ENCODE measurements at places on chromosomes 4 and X.

DNA sequence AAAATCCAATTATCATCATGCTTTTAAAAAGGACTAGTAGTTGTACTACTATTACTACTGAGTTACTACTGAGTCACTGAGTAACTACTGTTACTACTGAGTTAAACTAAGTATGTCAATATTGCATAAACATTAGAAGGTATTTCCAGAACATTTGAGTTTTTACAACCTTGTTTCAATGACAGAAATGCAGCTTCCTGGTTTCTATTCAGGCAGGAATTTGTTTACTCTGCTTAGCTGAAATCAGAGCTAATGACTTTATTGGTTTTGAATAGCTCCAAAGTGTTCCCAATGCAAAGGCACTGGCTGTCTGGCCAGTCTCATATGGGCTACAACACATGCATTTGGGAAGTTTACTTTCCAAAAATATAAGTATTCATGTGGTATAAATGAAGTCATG is 12.0 kb downstream of the RPS6KA6 start:
- no peak for DNase-seq

GRCh38 chr4:2007804-2008670 is 737 bp downstream of the NELFA start:
- DNase-seq, result no peak

GRCh38 chr4:36317721-36318120 is 36.3 kb downstream of the DTHD1 start:
- DNase-seq, result no peak

DNA sequence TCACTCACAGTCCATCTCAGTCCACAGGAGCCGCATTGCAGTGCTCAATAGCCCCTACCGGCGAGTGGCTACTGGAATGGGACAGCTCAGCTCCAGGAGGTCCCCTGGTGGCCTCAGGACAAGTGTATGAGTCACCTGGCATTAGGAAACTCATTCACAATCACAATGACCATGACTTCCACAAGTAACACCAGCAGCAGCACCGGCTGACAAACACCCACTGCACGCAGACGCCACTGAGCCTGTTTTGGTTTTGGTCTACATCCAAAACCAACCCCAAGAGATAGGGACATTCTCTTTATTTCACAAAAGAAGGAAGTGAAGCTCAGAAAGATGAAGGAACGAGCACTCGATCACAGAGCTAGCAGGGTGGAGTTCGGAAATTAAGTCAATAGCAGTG is 8.1 kb downstream of the JAKMIP1 start:
- DNase-seq, result no peak

DNA sequence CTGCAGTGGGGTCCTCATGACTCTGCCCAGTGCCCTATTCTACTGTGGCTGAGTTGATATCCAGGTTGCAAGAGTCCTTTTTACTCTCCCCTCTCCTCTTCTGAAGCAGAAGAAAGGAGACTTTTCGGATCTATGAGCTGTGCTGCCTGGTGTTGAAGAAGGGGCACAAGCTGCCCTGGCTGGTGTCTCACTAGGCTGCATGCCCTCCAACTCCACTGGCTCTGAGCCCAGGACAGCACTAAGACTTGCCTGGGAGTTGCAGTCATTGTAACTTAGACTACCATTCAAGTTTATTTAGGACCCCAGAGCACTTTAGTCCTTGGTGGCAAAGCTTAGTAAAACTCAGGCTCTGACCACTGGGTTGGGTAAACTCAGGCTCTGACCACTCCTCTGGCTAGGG is 89.4 kb downstream of the GABRB1 start:
- DNase-seq, result no peak

GRCh38 chr4:87838890-87839591 is 6.3 kb downstream of the MEPE start:
- no peak for DNase-seq

DNA sequence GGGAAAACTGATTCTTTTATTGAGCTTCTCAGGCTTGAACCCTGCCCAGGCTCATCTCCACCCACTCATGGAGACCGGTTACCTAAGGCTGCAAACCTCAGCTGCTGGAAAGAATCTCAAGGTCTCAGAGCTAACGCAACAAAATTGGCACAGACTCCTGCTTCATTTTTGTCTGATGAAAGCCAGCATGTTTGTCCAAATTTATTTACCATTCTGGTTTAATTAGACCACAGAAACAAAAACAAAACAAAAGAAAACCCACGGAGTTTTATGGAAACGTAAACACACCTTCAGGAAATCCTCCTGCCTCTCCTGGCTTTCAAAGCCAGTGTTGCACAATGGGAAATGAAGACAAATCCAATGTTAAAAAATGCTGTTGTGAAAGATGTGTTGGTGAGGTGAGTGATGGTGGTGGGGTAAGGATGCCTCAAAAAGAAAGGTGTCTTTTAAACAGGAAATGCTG is 56.4 kb upstream of the PDLIM3 start:
- no peak for DNase-seq

DNA sequence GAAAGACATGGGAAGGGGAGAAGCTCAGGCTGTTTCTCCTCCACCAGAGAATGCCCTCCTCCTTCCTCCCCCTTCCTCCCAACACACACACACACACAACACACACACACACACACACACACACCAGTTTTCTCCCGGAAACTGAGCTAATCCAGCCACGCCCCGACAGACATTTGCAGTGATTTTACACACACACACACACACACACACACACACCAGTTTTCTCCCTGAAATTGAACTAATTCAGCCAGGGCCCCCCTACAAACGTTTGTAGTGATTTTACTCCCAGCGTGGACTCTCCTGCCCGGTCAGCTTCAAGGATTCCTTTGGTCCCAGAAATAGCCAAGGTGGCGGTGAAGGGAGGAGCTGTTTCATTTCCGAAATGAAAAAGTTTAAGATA is 32.9 kb upstream of the STX18 start:
- no peak for DNase-seq

DNA sequence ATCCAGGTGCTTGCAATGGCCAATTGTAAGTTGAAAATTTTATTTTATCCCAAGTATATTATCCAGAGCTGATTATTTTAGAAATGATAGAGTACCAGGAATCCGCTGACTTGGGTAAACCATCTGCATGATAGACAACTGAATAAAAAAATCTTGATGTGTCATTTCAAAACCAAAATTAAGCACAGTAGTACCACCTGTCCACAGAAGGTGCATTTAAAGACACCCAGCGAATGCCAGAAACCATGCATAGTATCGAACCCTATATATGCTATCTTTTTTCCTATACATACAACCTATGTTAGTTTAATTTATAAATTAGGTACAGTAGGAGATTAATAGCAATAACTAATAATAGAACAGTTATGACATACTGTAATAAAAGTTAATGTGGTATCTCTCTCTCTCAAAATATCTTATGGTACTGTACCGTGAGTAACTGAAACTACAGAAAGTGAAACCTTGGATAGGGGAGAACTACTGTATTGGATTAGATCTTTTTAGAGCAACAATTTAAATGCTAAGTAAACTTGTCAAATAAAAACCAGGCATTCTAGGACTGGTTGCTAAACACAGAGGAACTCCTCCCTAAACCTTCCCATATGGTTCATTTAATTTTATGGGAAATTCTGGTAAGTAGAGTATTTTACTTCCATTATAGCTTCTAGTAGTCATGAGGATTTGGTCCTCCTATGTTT is 6.2 kb downstream of the NEIL3 start:
- DNase-seq, result no peak

DNA sequence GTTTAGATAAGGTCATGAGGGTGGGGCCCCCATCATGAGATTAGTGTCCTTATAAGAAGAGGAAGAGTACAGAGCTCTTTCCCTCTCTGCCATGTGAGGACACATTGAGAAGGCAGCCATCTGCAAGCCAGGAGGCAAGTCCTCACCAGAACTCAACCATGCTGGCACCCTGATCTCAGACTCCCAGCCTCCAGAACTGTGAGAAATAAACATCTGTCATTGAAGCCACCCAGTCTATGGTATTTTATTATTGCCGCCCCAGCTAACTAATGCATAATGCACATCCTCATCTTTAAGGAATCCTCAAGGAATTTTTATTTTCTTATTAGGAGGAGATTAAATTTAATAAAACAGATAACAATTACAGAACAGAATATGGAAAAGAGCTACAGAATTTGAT is 16.7 kb upstream of the EXOSC9 start:
- no peak for DNase-seq

DNA sequence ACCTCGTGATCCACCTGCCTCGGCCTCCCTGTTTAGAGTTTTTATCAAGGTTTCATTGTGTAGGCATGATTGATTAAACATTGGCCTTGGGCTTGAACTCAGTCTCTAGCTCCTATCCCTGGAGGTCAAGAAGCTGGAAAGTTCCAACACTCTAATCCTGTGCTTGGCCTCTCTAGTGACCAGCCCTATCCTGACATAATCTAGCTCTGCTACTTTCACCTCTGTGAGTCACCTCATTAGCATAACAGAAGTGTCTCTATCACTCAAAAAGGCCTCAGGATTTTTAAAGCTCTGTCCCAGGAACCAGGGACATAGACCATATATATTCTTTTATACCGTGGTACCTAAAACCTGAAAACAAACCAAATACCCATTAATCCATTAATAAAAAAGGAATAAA is 377.5 kb downstream of the CENPC start:
- DNase-seq, result no peak

DNA sequence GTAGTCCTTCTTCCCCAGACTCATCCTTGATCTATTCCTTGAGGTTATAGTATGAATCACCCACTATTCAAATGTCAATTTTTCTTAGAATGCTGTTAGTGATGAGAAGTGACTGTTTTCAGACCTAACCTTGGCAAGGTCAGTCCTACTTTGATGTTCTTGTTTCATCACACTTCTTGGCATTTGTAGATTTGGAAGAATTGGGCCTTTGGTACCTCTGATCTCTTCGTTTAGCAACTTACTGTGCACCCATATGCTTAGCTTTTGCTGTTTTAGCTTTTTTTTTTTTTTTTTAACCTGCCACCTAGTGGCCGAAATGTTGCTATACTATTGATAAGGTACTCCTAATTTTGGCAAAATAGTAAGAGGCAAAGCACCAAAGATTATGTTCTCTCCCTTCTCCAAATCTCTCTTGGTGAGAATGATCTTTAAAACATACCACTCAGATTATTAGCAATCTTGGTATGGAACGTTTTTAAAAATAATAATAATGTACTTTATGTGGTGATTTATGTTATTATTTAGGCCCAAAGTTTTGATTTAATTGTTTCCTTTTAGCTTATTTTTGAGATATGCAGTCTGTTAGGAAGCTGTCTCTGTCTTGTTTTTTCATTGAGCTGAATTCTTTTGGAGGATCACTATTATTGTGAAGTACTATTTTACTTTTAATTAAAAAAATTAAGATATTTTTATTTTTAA is 16.6 kb downstream of the DCK start:
- no peak for DNase-seq

- DNase-seq, result no peak
These were observed 437.6 kb upstream of the AGA start for GRCh38 chr4:177879851-177880250.

GRCh38 chr4:110630688-110631402 is 8.0 kb upstream of the PITX2 start:
- DNase-seq, result no peak

DNA sequence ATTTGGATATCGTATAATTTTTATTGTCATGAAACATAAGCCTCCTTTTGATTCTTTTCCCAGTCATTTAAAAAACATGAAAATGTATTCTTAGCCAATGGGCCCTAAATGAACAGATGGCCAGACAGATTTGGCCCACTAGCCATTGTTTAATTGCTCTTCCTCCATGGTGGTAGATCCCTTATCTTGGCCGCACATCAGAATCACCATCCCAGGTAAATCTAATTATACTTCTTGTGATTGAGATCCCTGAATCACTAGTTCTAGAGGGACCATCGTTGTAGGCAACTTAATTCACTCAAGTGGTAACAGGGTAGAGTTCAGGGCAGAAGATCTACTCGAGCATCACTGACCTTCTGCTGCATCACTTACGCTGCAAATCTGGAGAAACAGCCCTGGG is 24.1 kb upstream of the VCX3A start:
- DNase-seq, result no peak

GRCh38 chr4:155559915-155560314 is 106.7 kb upstream of the GUCY1A1 start:
- no peak for DNase-seq

DNA sequence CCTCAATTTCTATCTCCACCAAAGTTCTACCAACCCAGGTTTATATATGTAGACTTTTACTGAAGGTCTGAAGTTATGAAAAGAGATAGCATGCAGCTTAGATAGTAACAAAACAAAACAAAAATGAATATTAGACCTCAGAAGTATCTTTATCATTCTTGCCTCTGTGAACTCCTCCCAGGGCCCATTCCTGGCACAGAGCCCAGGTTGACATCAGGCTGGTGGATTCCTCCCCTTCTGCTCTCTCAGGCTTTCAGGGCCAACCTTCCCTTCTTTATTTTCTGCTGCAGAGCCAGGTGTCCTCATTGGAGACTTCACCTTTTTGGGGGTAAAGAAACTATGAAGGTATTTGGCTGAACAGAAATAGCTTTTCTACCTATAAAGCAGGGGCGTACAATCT is 112.8 kb upstream of the PITX2 start:
- no peak for DNase-seq

GRCh38 chrX:6199486-6199885 is 29.2 kb downstream of the NLGN4X start:
- no peak for DNase-seq

DNA sequence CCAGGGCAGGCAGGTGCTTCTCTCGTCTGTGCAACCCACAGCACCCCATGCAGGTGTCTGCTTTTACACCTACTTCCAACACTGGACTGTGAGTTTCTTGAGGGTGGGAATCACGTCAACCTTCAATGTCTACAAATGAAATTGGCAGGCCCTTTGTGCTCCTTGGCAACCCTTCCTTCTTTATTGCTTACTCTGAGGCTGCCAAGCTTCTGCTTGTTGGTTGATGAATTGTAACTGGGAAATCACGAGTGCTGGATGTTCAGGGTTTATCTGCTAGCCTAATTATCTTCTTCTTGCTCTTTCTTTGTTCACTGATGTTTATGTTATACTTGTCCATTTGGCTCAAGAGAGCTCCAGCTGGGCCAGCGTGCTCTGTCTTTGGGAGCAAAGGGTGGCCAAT is 2.5 kb upstream of the DGAT2L6 start:
- DNase-seq, result no peak

DNA sequence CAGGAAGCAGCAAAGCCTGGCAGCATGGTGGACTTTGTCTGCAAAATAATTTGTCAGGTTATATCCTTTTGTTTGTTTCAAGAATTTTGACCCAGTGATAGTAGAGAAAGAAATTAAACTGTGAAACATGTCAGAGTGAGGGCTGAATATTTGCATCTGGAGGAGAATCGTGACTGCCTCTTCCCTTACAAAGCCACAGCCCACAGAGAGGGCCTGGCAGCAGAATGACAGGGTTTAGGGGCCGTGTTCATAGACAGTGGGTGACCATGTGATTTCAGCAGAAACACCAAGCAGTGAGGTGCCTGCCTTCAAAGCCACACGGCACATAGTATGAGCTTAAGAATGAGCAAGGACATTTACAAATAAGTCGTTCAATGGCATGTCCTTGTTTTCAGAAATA is 24.4 kb upstream of the PLAC8 start:
- no peak for DNase-seq

GRCh38 chr4:173527103-173527891 is 2.7 kb downstream of the HAND2 start:
- DNase-seq, result no peak

- DNase-seq, result no peak
These were observed 987 bp downstream of the FREM3 start for GRCh38 chr4:143699331-143700045.
